Fibroblast of upper back skin (primary cell): ENCODE measurements at places on chromosomes 5 and 9.

GRCh38 chr9:16191191-16191590 is 638.3 kb downstream of the CCDC171 start:
- DNase-seq, result peak; percentile 66

GRCh38 chr9:74317235-74317634 is 179.9 kb upstream of the RORB start:
- no peak for DNase-seq

- peak; percentile 57 for DNase-seq
These were observed 51.1 kb downstream of the CCNH start for GRCh38 chr5:87361536-87362213.

- no peak for DNase-seq
These were observed 147.2 kb upstream of the EFNA5 start for GRCh38 chr5:107817951-107818350.

DNA sequence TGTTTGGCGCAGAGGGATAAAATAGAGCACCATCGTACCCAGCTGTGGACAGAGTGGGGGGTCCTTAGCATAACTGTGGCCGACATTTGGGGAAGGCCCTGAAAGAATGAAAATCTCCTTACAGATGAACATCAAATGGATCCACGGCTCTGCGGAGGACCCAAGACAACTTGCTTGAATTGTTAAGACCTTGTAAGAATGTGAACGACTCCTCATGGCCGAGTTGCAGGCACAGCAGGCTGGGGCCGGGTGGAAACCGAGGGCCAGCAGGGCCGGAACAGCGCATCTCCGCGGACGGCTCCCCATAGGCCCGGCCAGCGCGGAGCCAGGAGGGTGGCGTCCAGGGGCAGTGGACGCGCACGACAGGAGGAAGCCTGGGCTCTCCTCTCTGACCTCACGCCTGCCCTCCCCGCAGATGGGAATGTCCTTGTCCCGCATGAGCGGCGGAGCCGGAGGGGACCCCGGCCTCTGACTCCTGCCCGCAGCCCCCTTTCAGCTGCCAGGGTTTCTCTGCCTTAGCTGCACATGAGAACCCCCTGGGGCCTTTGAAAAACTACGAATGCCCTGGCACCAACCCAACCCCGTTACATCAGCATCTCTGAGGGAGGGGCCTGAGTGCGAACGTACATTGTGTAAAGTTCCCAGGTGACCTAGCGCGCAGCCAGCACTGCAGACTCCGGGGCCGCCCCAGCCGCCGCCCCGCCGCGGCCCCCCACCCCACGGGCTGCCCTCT is 36.2 kb upstream of the PTCH1 start:
- DNase-seq, result peak; percentile 24

DNA sequence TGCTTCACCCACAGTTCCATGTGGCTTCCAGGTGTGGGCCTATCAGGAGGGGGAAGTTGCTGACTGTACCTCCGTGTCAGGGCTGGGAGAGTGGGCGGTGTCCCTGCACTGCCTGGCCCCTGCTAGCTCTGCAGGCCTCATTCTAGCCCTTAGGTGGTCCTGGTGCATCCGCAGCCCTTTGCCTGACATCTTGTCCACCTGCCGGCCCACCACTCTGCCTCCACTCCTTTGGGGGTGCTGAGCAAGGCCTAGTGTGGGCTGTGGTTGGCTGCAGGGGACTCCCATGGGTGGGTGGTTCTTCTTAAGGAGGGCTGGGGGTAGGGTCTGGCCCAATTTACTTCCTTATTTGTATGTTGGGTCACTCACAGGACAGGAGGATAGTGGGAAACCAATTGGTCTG is 66.9 kb downstream of the HSPA4 start:
- no peak for DNase-seq

- no peak for DNase-seq
These were observed 40.2 kb upstream of the ZNF354A start for GRCh38 chr5:178770621-178771020.

DNA sequence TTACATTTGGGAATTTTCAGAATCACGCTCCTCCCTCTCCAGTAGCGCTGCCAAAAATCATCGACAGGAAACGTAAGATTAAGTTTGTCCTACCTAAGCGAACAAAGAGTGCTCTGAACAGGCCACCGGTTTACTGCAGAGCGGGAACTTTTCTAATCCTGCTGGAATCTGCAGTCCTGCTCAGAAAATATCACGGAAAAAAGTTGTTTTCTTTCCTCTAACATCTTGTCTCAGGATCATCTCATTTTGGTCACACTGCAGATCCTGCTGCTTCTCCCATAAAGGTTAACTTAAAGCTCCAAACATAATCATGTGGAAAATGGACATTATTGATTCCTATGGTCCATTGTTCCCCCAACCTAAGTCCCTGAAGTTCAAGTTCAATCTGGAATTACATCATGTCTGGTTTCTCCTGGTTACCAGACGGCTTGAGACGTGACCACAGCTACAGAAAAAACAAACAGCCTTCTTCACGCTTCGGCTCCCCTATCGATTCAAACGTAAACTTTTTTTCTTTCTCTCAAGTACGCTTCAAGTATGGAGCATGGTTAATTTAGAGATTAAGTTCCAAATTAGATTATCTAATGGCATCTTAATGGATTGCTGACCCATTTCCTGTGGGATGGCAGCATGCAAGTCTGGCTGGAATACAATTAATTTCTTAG is 217.6 kb downstream of the NFIB start:
- peak; percentile 66 for DNase-seq

GRCh38 chr9:96777426-96777864 is 442 bp downstream of the ZNF510 start:
- DNase-seq, result no peak

DNA sequence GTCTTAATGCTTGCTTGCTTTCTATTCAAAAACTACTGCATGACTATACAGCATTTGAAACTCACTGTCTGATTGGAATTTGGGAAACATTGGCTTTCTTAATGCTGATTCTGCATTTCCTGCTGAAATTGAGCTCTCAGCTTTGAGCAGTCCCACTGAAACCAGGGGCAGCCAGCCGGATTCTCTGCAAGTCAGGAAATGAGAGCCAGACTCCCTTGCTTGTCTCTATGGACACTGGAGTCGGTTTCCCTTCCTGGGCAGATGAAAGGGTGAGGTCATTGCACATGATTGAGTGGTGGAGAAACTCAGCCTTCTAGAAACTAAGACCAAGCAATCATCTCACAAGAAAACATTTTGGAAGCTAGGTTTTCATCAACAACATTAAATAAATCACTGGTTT is 119.7 kb upstream of the SPATA31C2 start:
- DNase-seq, result peak; percentile 78

GRCh38 chr9:137192859-137193258 is 4.4 kb downstream of the SSNA1 start:
- no peak for DNase-seq

GRCh38 chr5:79107020-79107796 is 4.4 kb upstream of the BHMT start:
- DNase-seq, result peak; percentile 13

DNA sequence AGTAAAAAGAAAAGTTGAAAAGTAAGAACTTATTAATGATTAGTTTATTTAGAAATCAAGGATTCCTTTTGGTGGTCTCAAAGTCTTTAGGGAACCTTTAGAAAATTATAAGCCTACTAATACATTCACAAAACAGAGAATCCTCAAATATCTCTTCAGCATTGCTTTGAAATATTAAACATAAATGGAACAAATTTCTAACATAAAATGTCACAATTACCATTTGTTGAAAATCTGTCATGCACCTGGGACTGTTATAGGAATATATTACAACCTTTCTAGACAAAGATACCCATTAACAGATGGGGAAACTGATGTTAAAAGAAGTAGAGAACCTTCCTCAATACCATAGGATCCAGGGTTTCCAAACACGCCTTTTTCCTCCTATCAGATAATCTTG is 83.2 kb downstream of the LHFPL2 start:
- DNase-seq, result no peak

- peak; percentile 96 for DNase-seq
These were observed 11.0 kb upstream of the SH3RF2 start for GRCh38 chr5:145925353-145925752.

DNA sequence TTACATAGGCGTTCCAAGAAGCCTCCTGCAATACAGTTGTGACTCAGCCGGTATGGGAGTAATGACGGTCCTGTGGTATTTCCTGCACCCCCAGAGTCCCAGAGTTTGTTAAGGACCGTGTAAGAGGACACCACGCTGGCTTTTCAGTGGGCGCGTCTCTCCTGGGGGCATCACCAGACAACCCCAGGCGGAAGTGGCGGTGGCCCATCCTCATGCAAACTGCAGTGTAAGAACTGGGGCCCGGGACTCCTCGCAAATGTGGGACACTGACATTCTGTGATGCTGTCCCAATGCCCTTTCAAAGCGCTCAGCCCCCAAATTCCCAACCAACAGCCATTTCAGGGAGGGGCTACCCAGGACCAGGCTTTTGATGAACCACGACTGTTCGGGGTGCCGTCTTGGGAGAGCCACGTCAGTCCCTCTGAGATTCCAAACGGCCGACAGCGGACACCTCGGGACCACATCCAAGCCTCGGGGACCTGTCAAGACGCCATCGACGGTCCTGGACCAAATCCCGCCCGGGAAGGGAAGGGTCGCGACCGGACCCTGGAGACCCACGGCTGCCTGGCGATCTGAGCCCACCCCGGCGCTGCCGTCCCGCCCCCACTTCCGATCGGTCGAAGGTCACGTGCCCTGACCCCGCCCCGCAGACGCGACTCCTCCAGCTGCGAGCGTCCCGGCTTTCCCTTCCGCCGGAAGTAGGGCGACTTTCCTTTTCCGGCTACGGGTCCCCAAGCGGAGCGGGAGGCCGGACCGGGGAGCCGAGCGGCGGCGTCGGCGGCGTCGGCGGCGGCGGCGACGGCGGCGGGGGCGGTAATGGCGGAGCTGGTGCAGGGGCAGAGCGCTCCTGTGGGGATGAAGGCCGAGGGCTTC is at the start of gene FUBP3:
Gene FUBP3 (plus strand): TSS at position 713 of the 873 bp plus-strand sequence. CDS start 104 bp downstream, at position 817.
- peak; percentile 89 for DNase-seq

- DNase-seq, result peak; percentile 97
These were observed 49.8 kb downstream of the MAP1B start for GRCh38 chr5:72156946-72157624.

DNA sequence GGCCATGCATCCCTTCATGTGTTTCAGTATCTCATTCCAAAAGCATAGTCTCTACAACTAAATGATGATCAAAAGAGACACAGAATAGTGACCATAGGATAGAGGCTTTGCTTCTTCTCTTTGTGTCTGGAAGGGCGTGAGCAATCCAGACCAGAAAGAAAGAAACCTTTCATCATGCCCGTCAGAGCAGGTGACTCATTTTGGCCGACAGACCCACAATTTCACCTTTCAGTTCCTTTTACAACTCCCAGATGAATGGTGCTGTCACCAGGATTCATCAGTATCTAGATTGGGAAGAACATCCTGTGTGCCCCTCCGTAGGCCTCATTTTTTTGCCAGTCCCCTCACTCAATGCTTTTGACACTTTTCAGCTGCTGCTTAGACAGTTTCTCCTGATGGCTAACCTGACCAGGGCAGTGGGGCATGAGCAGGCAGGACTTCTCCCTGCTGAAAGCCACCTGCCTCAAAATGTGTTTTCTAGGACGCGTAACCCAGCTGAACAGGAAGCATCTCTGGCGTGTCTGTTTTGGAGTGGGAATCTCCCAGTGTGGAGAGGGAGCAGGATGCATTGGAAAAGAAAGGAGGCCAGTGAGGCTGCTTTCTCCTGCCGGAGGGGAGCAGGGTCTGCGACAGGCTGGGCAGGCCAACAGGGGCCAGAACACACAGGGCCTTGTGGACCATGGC is 21.2 kb downstream of the ABLIM3 start:
- DNase-seq, result peak; percentile 50

DNA sequence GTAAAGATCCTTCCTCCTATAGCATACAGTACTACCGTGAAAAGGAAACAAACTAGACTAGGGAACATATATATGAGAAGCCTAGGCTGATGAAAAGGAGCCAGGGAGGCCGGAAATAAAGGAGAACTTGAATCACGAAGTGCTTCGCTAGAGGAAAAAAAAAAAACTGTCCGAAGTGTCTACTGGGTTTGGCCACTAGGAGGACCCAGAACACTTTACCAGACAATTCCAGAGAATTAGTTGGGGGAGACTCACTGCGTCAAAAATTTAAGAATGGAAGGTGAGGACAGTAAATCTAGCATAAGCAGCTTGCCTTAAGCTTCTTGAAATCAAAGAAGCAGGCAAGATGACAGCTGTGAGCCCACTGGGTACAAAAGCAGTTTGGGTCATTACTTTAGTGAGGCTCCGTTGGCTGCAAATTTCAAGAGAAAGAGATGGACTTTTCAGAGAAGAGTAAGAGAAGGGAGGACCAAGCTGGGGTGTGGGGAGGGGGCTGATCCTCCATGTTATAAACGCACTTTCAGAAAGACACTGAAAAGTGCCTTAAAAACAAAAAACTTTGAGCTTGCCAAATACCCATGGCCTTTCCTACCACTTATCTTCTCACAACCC is 47.4 kb downstream of the P4HA2 start:
- DNase-seq, result peak; percentile 78

DNA sequence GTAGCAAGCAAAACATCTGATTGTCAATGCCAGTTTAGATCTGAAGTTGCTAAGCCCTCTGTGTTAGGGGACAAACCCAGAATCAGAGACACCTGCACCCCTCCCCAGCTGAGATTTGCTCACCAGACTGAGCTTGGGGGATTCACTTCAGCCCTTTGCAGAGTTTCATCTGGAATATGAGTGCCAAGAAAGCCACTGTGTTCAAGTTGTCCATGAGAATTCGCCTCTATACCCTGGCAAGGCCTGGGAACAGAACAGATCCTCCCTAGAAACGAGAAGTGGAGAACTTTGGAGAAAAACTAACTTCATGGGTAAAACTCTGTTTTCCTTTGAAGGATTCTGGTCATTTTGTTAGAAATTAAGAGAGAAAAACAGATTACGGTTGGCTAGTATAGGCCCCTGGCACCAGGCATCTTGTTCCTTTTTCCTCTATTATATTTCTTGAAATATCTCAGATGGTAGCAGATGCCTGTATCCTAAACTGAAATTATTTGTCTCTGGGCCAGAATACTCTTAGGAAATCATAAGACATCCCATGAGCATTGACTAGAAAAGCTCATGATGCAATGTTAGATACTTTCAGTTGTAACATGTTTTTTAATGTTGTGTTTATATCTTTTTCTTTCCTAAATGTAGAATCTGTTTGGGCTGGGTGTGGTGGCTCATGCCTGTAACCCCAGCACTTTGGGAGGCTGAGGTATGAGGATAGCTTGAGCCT is 64.4 kb downstream of the SNX18 start:
- DNase-seq, result peak; percentile 58

DNA sequence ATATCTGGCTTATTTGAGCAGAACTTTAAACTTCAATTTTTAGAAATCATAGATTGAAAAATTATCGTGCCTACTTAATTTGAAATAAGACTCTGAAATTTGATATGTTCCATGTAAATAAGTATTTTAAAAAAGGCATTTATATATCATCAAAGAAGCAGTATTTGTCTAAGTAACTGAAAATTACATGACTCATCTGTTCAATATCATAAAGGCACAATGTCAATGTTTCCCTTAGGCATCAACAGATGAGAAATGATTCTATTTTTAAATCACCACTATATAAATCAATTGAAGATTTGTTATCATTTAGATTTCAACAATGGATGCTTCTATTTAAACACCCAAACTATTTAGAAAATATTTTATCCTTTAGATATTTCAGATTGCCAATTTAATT is 142.9 kb upstream of the POU5F2 start:
- DNase-seq, result no peak

- no peak for DNase-seq
These were observed 368.5 kb downstream of the NTRK2 start for GRCh38 chr9:85038061-85038460.
